LNCaP clone FGC (cell line): ENCODE measurements at places on chromosomes 1 and 21.

DNA sequence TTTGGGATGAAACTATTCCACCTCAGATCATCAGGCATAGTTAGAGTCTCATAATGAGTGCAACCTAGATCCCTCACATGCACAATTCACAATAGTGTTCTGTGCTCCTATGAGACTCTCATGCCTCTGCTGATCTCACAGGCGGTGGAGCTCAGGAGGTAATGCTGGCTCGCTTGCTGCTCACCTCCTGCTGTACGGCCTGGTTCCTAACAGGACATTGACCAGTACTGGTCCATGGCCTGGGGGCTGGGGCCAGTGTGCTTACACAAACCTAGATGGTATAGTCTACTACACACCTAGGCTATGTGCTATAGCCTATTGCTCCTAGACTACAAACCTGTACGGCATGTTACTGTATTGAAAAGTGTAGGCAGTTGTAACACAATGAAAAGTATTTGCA is 448.4 kb downstream of the RPS6KC1 start:
- DNase-seq = no peak

DNA sequence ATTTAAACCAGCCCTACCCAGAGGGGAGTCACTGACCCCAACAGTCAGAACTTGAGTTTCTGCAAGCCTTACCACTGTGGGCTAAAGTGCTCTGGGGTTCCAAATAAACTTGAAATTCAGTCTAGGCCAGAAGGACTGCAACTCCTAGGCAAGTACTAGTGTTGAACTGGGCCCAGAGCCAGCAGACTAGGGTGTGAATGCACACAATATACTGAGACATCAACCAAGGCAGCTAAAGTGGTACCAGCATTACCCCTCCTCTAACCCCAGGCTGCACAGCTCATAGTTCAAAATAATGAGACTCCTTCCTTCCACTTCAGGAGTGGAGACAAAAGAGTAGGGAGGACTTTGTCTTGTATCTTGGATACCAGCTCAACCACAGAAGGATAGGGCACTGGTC is 18.9 kb upstream of the IL20 start:
- no peak for DNase-seq

- DNase-seq = no peak
These were observed 812.9 kb upstream of the ADGRL2 start for GRCh38 chr1:80987824-80988223.

DNA sequence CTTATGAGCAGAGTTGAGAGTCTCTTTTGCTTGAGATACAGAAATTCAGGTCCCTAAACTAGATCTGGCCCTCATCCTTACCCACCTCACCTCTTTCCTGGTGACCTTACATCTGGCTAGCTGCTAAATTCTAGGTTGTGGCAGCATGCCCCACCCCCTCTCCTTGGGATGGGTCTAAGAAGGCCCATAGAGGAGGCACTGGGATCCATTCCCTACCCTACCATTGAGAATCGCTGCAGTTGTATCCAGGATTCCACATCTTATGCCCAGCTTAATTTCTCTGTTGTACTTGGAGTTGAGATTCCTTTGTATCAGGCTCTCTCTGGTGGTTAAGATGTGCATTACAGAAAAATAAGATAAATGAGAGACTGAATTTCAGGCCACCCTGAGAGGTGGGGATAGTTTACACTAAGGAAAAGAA is 9.5 kb upstream of the TMEM39B start:
- peak; percentile 14 for DNase-seq

DNA sequence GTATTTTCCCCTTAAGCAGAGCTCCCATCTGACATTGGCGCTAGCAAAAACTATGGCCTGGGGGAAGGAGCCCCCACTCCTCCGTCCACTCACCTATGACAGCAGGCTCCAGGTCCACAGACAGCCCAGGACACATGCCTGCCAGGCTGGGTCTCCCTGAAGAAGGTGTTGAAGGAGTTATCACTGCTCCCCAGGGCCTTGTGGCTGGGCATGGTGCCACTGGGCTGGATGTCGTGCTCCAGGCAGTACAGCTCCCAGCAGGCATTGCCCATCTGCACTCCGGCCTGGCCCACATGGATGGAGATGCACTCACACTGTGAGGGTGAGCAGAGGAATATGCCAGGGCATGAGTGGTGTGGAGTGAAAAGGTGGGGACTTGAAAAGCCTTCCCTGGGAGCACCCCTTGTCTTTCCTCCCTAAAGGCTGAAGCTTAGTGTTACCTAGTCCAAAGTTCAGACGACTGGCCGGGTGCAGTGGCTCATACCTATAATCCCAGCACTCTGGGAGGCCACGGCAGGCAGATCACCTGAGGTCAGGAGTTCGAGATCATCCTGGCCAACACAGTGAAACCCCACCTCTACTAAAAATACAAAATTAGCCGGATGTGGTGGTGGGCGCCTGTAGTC is 30.0 kb downstream of the RABIF start:
- DNase-seq = no peak

DNA sequence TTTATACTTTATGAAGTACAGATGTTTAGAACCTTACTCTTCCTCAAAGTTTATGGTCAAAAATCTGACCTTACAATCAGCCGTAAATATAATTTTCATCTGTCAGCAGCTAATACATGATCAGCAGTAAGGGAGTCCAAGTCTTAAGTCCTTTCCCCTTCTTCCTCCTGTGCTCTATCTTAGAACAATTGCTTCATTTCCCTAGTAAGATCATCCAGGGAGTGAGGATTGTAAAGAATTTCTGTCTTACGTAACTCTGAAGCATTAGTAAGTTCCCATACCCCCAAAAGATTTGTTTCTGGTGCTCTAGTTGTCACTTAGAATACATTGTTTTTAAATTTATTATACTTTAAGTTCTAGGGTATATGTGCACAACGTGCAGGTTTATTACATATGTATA is 2.1 kb downstream of the SETDB1 start:
- DNase-seq = no peak

DNA sequence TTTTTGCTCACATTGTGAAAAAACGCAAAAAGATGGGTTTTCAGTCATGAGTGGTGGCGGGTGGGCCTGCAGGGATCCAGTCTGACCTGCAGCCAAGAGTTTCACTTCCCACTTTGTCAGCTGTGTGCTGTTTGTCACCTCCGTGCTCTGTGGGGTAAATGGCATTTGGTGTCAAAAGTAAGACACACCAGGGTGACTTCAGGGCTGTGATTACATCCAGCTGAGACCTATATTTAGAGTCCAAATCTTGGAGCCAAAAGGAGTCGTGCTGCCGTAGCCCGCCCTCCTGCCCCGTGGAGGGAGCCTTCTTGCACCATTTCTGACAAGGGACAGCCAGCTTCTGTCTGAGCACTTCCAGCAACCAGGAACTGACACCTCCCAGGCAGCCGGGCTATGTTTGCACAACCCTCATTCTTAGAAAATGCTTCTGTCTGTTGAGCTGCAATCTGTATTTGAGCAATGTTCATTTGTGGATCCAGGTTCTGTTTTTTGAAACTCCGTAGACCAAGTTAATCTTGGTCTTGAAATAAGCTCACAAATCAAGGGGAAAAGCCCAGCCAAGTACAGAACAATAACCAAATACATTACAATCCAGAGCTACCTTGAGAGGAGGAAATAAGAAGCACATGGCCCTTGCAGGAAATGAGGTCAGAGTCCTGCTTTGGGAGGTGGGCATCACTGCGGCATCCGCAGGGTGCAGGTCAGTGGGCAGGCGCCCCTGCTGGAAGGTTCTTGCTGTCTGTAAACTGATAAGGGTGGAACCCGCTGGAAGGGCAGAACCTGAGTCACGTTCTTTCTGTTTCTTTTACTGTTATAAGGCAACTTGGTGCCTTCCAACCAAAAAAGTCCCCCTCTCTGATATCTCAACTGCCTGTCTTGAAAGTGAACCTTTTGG is 14.4 kb downstream of the ABCG1 start:
- DNase-seq = no peak

GRCh38 chr1:230114237-230114651 is 47.2 kb downstream of the GALNT2 start:
- no peak for DNase-seq

DNA sequence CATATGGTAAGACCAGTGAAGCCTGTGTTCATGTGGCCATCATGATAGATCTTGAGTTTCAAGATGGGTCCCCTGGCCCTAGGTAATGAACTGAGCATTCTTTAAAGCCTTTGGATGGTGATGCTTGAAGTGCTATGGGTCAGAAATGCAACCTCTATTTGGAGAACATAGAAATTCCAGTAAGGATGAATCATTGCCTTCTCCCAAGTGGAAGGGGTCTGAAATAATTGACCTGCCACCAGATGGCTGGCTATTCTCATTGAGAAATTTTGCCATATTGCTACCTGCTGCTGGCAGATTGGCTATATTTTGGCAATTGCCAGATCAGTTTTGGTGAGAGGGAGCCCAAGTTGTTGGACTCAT is 739 bp upstream of the IFI6 start:
- no peak for DNase-seq

DNA sequence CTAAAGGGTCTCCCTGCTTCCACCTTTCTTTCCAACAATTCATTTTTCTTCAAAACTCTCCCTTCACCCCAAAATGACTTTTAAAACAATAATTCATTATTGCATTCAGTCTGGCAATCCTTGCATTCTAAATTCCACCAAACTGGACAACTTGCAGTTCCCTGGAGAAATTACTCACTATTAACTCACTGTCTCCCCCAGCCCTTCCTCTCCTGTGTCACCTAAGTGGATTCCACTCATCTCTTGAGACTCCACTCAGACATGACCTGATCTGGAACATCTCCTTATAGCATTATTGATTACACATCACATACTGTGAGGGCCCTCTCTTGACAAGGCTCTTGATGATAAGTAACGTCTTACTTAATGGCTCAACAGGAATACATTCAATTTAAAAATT is 257.1 kb downstream of the BRINP2 start:
- no peak for DNase-seq

GRCh38 chr21:22235866-22236590 is 1237.8 kb downstream of the NCAM2 start:
- DNase-seq = no peak

GRCh38 chr1:153210206-153210605 is 7.0 kb downstream of the LELP1 start:
- no peak for DNase-seq

- no peak for DNase-seq
These were observed 21.8 kb upstream of the PLEKHO1 start for GRCh38 chr1:150127868-150128267.

GRCh38 chr1:98989556-98989907 is 15.1 kb downstream of the PLPPR5 start:
- DNase-seq = no peak

GRCh38 chr1:79604490-79605198 is 598.1 kb upstream of the ADGRL4 start:
- no peak for DNase-seq

DNA sequence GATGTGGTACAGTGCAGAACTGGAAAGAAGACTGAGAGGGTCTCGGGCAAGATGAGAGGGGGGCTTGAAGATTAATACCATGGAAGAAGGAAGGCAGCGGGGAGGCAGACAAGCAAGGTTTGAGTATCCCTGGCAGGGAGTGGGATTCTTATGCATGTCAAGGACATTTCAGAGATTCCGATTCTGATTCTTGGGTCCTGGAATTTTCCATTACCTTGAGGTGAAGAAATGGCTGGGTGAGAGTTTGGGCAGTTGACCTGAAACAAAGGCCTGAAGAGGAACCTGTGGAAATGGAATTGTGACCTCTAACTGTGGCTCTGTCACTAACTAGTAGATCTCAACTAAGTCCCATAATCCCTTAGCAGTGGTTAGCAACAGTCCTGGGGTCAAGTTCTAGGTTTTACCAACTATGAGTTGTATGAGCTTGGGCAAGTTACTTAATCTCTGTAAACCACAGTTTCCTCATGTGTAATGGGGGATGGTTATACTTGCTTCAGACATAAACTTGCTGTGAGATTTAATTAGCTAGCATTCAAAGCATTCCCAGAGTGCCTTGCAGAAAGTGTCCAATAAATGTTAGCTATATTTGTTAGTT is 8.6 kb upstream of the ACTN2 start:
- DNase-seq = no peak

GRCh38 chr21:42568866-42569731 is 55.4 kb downstream of the SLC37A1 start:
- no peak for DNase-seq

DNA sequence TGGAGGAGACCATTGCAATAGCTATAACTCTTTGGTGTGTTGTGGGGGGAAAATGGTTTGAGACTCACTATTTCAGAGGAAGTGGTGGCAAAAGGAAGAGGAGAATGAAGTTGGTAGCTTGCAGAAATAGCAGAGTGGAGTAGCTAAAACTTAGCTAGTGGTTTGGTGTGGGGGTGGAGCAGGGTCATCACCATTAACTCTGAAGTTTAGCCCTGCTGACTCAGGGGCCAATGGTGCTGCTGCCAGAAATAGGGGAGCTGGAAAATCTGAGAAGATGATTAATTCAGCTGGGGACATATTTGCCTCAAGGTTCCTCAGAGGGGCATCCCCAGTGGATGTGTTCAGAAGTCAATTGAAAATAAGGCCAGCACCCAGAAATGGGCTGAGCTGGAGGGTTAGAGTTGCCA is 65.4 kb downstream of the RUNX1 start:
- DNase-seq = no peak

DNA sequence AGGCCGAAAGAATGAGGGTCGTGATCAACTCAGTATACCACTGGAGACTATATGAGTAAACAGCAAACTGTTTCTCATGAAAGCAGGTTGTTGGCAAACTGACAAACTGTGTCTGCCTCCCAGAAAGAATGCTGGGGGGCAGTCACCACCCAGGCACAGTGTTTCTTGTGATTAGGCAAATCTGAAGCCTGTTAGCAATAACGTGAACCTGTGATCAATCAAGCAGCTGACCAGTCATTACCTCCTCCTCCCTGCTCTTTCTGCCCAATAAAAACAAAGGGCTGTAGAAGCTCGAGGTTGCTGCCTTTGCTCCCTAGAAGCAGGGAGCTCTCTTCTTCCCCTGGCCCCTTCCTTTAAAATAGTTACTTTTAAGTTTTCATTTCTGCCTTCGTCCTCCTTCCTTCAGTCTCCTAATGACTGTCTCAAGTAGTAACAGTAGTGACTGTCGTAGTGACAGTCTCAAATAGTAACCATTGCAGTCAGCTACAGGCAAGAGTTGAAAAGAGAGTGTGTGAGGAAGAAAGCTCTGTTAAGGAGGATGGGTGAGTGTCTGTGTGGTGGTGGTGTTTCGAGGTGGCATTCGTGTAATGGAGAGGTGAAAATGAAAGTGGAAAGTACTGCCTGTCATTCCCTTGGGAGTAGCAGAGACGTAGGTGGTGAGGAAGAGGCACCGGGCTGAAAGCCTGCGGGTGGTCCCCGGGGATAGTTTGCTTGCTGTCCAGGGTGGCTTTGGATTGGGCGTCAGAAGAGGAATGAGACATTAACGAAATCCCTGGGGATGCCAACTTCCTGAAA is 14.5 kb downstream of the HHAT start:
- no peak for DNase-seq

- no peak for DNase-seq
These were observed 28.1 kb upstream of the ZYG11A start for GRCh38 chr1:52814465-52814864.

- no peak for DNase-seq
These were observed 534.4 kb upstream of the PKN2 start for GRCh38 chr1:88149686-88150085.

- no peak for DNase-seq
These were observed 36.5 kb downstream of the MCOLN2 start for GRCh38 chr1:84960371-84960770.

GRCh38 chr21:29382030-29382654 is 83.4 kb downstream of the BACH1 start:
- DNase-seq = peak; percentile 23
